Stimulated activated CD8-positive, alpha-beta memory T cell treated with anti-CD3 and anti-CD28 coated beads, Interleukin-15, amount 100 ng/mL, for 24 hours (primary cell): ENCODE measurements at places on chromosomes 7 and 10.

DNA sequence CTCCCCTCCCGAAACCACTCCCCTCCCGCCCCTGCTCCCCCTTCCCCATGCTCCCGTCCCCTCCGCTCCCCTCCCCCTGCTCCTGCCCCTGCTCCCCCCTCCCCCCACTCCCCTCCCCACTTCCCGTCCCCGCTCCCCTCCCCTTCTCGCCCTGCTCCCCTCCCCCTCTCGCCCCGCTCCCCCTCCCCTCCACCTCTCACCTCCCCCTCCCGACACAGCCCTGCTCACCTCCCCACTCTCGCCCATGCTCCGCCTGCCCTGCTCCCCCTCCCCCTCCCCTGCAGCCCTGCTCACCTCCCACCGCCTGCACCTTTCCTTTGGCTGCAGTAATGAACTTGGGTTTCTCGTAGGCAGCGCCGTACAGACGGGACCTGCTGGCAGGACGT, 49.9 kb upstream of the NKX6-2 start:
- no peak for DNase-seq

DNA sequence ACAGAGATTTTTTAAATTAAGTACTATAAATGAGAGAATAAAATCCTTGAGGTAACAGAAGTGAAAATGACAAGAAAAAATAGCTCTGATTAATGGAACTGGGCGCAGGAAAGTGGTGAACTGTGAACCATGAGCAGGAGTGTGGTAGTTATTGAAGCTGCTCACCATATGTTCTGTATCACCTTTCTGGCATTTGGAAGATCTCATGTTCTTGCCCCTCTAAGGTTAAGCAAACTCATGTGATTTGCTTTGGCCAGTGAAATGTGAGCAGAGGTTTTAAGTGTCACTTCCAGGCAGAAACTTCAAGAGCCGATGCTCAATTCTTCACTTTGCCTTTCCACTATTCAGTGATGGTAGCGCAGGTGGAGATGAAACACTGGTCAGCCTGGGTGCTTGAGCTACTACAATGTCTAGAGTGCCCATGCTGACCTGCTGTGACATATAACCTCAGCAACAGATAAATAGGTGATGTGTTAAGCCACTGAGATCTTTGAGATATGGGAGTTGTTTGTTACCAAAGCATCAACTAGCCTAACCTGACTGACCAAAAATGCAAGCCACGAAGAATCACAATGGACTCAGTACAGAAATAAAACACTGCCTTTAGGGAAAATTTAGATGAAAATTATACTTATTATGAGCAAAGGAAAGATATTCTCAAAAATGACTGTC, 18.4 kb downstream of the MTPAP start:
- DNase-seq, result no peak

GRCh38 chr10:21413268-21413667, 112.2 kb downstream of the SKIDA1 start:
- DNase-seq, result no peak

DNA sequence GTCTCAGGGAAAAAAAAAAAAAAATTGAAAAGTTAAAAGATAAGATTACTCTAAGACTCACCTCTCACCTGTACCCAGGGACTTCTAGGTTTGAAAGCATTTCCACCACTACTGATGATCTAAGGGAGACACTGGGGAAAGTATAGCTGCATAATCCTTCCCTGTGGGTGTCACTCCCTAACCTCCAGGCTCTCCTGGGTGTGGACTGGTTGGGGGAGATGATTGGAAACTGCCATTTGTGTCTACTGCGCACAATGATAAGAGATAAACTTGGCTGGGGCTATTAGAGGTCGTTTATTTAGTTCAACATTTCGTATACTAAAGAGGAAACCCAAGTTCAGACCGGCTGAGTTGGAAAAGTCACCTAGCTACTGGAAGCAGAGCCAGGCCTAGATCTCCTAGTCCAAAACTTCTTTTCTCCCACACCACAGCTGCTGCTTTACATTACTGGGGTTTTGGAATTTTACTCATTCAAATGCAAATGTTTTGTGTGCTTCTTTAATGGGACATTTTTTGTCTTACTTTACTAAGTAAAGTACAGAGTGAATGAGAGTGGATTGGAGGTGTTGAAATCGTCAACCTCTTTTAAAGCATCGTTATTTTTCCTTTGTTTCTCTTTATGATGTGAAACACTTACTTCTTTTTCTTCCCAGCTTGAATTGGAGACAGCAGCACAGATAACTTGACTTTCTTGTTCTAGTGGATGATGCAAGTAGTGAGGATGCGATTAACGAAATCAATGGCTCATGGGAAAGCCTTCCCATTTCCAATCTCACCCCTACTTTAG, 22.3 kb upstream of the SEC61G start:
- DNase-seq, result no peak

- DNase-seq, result no peak
These were observed 124.8 kb upstream of the TMEM72 start for GRCh38 chr10:44786286-44786850.

DNA sequence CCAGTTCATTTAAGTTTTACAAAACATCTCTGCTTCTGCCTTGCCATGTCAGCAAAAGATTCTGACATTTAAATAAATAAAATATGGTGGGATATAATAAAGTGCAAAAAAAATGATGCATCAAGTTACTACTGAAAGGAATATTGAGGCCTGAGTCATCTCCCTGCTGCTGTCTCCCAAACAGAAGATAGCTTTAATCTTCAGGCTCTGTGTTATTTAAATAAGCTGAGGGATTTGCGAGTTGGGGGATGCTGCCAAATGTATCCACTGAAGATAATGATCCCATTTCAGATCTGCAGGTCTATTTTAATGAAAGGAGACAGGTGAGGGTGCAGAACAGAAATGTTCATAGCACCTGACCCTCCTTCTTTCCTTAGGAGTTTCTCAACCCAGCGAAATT, 720.8 kb downstream of the AUTS2 start:
- no peak for DNase-seq

- no peak for DNase-seq
These were observed 559.6 kb downstream of the GATA3 start for GRCh38 chr10:8614054-8614565.

GRCh38 chr7:114857605-114858004, 64.3 kb upstream of the MDFIC start:
- DNase-seq, result no peak

DNA sequence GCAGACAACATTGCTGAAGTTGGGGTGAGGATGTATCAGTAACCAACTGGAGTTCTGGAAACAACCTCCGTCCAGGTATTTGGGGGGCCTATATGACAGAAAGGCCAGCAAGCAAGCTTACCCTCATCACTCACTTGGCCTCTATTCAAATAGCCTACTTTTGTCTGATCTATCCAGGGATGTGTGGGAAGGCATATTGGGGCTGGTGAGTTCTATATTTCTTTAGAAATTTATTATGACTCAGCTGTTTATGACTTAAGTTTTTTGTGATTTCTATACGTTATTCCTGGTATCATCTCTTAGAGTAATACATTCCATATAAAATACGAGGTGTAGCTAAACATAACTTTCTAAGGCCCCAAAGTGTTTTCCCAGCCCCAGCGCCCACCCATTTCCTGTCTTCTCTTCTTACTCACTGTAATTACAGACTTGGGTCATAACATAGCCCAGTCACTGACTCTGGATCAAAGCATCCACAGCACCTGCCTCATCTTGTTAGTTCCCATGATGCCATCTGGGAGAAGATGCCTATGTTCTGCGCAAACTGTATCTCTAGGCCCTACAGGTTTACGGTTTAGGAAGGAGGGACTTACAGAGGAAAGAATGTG, 18.1 kb downstream of the GARS1 start:
- DNase-seq, result no peak

DNA sequence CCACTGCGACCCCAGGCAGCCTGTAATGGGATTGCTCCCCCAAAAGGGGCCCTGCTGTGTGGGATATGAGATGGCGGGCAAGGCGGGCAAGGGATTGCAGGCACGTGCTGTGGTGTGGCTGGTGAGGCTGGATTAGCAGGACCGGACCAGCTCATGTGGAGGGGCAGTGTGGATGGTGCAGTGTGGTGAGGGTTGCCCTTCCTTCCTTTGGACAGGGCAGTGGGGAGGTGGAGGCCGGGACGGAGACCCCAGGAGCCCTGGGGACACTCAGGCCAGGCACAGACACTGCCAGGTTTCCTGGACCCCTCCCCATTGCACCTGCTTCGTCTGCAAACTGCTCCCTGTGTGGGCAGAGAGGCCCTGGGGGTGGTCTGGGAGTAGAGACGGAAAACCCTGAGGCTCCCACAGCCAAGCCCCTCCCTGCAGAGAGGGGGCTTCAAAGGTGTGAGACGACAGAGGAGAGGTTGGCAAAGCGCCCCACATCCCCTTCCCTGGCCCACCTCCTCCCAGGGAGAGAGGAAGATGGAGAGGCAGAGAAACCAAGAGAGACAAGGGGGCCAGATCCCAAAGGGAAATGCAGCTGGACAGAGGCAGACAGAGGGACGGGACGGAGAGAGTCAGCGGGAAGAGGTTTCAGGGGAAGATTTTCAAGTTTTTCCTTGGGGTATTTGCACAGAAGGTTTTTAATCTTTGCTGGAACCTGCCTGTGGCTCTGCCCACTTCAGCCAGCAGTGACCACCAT, 89.2 kb downstream of the MICALL2 start:
- no peak for DNase-seq

- no peak for DNase-seq
These were observed 85.7 kb downstream of the GLI3 start for GRCh38 chr7:42151309-42151708.

GRCh38 chr7:37212556-37212955, 236.1 kb downstream of the ELMO1 start:
- DNase-seq, result no peak

- no peak for DNase-seq
These were observed 27.3 kb downstream of the CFAP69 start for GRCh38 chr7:90272242-90272641.

- no peak for DNase-seq
These were observed 182.0 kb upstream of the PHYHIPL start for GRCh38 chr10:58994226-58995057.

- no peak for DNase-seq
These were observed 163.7 kb downstream of the SEMA3D start for GRCh38 chr7:85023066-85023712.

GRCh38 chr10:75955973-75956502, 524.6 kb downstream of the LRMDA start:
- DNase-seq, result no peak

- DNase-seq, result no peak
These were observed 143.5 kb downstream of the CALCR start for GRCh38 chr7:93430917-93431588.

DNA sequence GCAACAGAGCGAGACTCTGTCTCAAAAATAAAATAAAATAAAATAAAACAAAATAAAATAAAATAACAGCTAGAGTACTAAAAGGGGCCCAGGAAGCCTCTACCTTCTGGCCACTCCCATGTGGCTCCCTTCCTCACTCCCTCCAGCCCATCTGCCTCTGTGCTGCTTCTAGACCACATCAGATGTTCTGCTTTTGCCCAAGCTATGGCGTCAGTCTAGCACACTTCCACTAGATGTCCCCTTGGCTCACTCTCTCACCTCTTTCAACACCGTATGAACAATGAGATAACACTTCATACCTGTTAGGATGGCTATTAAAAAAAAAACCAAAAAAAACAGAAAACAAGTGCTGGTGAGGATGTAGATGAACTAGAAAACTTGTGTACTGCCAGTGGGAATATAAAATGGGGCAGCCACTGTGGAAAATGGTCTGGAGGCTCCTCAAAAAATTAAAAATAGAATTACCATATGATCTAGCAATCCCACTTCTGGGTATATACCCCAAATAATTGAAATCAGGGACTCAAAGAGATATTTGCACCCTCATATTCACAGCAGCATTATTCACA, 132.3 kb downstream of the ARHGAP22 start:
- no peak for DNase-seq

GRCh38 chr7:587767-588166, 68.1 kb upstream of the PDGFA start:
- DNase-seq, result no peak

DNA sequence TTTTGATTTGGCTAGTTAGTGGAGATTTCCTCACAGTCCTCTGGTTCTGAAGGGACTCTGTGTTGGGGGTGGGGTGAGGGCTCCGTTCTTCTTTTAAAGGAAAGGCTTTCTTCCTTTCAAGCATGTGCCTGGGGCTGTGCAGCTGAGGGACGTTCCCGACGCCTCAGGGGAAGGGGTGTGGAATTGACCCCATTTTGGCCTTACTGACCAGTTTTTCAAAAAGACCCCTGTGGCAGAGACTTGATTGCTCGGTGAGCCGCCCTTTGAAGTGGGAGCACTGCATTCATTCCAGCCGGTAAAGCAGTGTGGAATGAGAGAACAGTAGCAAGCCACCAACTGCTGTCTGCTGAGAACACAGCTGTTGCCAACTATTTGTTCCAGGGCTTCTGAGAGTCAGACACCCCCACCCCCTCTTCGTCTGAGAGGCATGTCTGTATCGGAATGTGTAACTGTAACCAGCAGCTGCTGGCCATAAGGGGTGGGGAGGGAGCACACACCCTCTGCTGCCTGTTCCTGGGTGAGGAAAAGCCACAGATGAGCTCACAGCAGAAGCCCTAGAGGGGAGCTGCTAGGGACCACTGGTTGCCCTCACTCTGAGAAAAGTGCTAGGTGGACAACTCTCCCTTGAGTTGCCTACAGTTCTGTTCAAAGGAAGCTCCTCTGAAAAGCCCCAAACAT, 33.2 kb downstream of the WBP1L start:
- DNase-seq, result no peak

DNA sequence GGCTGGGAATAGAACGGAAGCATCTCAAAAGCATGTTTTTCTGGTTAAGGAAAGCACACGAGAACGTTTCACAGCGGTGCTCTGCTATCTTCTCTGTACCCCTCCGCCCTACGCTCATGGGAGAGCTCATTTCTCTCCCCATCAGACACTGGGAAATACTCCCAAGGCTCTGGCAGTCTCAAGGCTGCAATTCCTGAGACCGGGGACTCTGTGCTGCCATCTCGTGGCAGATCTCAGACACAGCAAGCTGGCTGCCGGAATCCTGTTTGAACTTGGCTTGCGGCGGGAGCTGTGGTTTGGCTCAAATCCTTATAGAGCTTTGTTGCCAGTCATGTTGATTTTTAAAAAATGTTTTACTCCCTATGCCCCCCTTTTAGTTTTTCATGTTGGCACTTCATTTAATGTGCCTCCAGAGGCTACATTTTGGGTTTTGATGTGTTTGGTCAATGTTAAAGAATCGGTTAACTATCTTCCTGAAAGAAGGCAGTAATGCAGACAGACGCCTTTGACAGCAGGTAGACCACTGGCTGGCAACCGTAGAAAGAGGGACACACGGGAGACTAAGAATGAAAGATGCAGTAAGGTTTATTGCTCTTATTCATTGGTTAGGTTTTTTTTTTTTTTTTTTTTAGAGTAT, 27.6 kb downstream of the BMPER start:
- peak; percentile 29 for DNase-seq
